Stimulated activated CD8-positive, alpha-beta memory T cell treated with anti-CD3 and anti-CD28 coated beads, Interleukin-4, amount 100 ng/mL, for 48 hours (primary cell): ENCODE measurements at places on chromosomes 3 and 15.

- DNase-seq, result no peak
Measured at GRCh38 chr15:66136948-66137347, 116.6 kb downstream of the MEGF11 start.

DNA sequence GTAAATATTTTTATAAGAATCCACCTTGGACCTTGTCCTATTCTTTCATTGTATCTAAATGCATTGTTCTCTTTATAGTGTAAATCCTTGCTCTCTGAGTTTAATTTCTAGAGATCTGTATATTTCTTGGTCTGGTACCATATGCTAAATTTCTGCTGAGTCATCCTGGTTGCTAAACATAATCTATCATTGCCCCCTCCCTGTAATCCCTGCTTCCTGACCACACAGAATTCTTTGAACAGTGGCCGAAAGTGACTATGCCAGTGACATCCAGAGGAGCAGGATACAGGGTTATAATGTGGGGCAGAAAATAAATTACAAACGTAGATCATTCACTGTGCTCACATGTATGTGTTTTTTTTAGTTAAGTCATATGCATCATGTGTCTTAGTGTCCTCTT, 143.1 kb downstream of the DIPK2A start:
- DNase-seq, result no peak

- DNase-seq, result peak; percentile 39
Measured at GRCh38 chr15:65460741-65461347, 38.1 kb upstream of the IGDCC4 start.

- no peak for DNase-seq
Measured at GRCh38 chr3:63128380-63128779, 149.7 kb upstream of the SYNPR start.

- DNase-seq, result no peak
Measured at GRCh38 chr15:44317423-44318058, 29.0 kb downstream of the GOLM2 start.

DNA sequence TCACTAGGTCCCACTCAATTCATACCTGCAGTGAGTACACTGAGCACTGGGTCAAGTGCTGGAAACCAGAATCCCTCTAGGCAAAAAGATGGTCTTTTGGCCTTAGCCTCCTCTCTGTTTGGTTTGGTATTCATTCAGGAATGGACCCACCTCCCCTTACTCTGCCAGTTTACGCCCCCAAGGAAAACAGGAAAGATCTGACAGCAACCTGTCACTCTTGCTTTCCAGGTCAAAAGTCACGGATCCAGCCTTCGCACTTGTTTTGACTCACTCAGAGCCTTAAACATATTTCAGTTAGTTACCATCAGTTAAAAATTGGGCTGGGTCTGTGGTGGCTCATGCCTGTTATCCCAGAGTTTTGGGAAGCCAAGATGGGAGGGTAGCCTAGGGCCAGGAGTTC, 68.1 kb downstream of the SYNM start:
- no peak for DNase-seq

- no peak for DNase-seq
Measured at GRCh38 chr3:132396255-132396654, 21.0 kb upstream of the DNAJC13 start.

DNA sequence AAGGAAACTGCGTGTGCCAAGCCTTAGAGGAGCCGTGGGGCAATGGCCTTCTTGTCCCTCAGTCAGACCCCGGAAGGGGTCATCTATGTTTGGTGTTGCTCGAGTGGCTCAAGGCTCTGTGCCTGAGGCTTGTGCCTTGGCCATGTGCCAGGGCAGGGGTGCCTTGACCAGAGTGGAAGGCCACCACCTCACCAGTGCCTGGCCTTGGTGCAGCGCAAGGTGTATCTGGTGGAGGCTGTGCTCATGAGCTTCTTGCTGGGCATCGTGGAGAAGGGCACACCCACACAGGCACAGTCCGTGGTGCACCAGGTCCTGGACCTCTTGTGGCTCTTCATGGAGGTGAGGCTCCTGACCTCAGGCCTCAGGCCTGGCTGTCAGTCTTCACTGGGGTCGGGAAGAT, 10.7 kb downstream of the RNF123 start:
- DNase-seq, result no peak

- DNase-seq, result no peak
Measured at GRCh38 chr15:101637516-101637915, 14.7 kb downstream of the TM2D3 start.
